Activated CD8-positive, alpha-beta T cell treated with anti-CD3 and anti-CD28 coated beads for 36 hours (primary cell): ENCODE measurements at places on chromosomes 5 and 9. TPM values are rescaled to one million over a fixed set of nuclear protein-coding genes. Genes with fewer than 3 reads are reported as not detected.

- no peak for DNase-seq
Measured at GRCh38 chr9:113492343-113493202, 29.0 kb downstream of the RGS3 start.

DNA sequence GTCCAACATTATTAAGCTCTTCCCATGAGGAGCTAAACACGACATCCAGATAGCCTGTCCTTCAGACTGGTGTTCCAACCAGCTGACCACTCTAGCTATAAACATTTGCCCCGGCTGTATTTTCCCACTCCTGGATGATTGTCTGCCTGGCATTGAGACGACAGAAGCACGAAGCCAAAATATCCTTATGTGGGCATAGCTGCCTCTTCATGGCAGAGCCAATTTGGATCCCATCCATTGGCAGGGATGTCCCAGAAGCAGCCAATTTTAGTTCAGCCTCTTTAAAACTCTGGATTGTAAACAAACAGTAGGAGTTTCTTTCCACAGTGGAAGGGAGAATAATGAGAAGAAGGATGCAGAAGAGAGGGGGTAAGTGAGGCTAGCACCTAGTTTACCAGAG lies 507.6 kb downstream of the CETN3 start:
- no peak for DNase-seq

The CDKN2B-AS1 gene
- 0.81 TPM for total RNA-seq

DNA sequence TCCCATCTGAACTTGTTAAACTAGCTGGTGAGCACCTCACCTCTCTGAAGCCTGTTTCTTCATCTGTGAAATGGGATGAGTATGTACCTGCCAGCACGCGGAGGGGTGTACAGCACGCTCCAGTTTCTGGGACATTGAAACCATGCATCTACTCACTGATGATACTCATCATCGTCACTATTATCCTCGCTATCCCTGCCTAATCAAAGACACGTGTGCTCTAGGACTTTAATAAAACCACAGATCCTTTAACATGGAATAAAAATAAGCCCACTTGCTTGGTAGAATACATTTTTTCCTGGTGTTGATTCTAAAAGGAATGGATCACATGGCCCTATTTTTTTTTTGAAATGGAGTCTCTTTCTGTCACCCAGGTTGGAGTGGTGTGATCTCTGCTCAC lies 37.3 kb upstream of the POMT1 start:
- no peak for DNase-seq

- DNase-seq: no peak
Measured at GRCh38 chr5:116492776-116493175, 81.8 kb downstream of the SEMA6A start.

- no peak for DNase-seq
Measured at GRCh38 chr9:98132806-98133631, 14.0 kb upstream of the TRIM14 start.

The ORM1 gene
- not detected for total RNA-seq

DNA sequence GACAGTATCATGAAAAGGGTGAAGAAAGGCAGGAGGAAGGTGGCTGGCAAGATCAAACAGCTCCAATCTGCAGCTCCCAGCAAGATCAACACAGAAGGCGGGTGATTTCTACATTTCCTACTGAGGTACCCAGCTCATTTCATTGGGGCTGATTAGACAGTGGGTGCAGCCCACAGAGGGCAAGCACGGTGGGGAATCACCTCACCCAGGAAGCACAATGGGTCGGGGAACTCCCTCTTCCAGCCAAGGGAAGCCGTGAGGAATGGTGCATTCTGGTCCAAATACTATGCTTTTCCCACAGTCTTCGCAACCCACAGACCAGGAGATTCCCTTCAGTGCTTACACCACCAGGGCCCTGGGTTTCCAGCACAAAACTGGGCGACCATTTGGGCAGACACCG lies 66.8 kb downstream of the CAMSAP1 start:
- no peak for DNase-seq

DNA sequence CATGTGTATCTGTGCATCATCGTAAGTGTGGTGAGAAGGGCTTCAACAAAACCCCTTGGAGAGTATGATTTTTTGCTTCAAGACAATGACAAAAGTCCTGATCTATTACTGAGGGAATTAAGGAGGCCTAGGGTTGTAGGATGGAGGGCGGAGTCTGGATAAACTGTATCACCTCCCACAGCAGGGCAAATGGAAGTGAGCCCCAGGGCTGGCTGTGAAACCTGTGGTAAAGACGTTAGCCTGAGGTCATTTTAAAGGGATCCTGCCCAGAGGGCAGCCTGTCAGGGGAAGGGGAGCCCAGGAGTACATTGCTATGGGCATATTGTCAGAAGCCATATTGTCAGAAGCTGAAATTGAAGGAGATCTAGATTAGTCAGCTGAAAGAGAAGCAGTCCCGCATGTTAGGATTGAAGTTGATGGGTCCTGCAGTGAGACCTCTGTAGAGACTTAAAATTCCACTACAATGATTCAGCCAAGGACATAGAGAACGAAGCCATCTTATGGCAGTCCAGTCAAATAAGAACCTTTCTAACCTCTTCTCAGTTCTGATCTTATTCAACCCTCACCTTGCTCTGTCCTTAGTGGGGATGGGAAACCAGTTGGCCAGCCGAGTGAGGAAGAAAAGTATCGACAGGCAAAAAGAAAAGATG lies 26.9 kb downstream of the ADGRV1 start:
- no peak for DNase-seq

DNA sequence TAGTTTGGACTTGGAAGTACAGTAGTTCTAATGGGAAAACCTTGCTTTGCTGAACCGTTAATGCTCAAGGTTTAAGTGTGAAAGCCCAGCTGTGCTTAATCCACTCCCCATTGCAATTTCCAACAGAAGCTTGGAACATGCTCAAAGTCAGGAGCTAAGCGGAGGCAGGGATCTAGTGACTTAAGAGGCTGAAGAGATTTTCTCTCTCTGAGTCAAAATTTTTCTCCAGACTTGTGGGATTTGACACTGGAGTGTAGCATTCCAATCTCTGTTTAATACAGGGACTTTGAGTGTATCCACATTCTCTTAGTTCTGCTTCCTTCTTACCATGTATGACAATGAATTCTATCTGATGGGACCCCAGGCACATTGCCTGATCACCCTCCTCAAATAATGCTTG lies 471.8 kb downstream of the KIF4B start:
- DNase-seq: no peak

- DNase-seq: no peak
Measured at GRCh38 chr5:58854441-58854840, 271.6 kb downstream of the RAB3C start.

GRCh38 chr9:124001458-124001799 lies 10.1 kb upstream of the LHX2 start:
- DNase-seq: no peak

The CEL gene
- 2.9 TPM for total RNA-seq

DNA sequence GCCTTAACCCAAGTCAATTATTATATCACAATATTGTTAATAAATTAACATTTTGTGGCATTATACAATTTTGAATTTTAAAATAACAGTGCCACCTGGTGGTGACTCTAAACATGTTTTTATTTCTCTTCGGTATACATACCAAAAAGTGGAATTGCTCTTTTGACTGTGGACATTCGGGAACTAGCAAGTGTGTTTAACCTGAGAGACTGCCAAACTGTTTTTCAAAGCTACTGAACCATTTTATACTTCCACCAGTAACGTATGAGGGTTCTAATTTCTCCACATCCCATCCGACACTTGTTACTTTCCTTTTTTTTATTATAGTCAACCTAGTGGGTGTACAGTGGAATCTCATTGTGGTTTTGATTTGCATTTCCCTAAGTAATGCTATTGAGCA lies 18.3 kb upstream of the HSDL2 start:
- DNase-seq: no peak

DNA sequence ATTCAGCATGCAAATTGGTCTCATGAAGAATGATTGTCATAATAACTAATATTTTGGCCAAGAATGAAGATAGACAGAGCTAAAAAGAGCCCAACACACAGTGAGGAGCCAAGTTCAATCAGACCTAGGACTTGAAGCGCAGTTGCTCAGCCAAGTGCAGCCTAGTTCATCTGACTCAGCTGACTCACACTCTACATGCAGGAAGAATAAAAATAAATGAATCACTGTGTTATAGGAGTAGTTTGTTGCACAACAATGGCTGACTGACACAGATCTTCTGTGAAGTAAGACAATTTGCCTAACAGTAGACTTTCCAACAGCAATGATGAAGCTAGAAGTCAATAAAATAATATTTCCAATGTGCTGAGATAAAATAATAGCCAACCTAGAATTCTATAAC lies 261.5 kb downstream of the CEMIP2 start:
- DNase-seq: no peak

The LMX1B gene
- not detected for total RNA-seq

The DNAJC18 gene
- total RNA-seq: 24.9 TPM

GRCh38 chr9:121852651-121853616 lies 201.5 kb downstream of the DAB2IP start:
- DNase-seq: no peak

DNA sequence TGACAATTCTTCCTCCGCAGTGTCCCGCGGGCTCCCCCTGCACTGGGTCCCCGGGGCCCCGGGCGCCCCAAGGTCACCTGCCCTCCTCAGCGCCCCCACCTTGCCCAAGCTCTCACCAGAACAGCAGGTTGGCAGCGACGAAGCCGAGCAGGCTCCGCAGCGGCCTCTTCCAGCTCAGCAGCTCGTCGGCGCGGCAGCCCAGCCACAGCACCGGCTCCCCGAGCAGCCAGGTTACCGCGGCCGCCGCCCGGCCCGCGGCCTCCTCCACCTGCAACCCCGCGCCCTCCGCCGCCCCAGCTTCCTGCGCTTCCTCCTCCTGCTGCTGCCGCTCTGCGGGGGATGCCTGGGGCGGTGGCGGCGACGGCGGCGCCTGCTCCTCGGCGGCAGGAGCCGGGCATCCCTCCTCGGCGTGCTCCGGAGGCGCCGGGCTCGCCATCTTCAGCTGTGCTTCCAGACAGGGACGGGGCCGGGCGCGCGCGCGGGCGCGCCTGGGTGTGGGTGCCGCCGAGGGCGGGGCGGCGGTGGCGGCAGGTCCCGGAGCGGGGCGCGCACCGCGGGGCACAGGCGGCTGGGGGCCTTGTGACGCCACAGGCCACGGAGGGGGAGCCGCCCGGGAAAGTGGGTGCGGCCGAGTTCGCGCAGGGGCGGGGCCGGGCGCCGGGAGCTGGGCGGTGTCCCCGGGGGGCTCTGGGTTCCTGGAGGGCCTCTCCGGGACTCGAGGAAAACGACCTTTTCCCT lies at the start of gene RETREG1:
Gene RETREG1, minus strand, starts transcription at position 462 of the 738 bp plus-strand sequence. Its CDS starts 26 bp downstream, at position 436.
- DNase-seq: peak; percentile 82

The SLC46A2 gene
- not detected for total RNA-seq

The SLIT3 gene
- 0.74 TPM for total RNA-seq
